ENCODE measurements at places on chromosomes 7 and 10.

DNA sequence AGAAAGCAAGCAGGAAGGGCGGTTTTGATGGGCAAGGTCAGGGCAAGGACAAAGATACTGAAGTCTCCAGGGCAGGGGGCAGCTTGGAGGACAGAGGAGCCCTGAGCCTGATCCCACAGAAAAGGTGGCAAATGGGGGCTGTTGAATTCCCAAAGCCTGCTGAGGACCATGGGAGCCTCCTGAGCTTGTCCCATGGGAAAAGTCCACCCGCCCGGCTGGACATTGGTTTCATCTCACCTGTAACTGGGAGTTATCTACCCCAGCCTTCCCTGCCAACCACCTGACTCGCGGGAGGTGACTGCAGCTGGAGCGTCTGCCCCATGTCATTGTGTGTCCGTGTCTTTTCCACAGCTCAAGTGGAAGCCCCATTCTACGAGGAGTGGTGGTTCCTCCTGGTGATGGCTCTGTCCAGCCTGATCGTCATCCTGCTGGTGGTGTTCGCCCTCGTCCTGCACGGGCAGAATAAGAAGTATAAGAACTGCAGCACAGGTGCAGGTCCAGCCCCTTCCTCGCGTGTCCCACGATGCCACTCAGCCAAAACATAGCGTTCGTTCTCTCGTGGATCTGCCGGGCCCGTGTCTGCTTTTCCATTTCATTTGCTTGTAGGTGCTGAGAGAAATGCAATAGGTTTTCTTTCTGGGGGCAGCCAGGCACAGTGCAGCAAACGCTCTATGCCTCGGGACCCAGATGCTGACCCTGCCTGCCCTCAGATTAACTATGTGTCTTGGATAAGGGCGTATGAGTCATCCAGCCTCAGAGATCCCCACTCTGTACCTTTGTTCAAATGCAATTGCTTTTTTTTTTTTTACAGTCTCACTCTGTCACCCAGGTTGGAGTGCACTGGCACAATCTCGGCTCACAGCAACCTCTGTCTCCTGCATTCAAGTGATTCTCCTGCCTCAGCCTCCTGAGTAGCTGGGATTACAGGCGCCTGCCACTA, 444.5 kb upstream of the FOXK1 start:
- DNase-seq = no peak

GRCh38 chr10:69835233-69835632, 33.5 kb downstream of the COL13A1 start:
- DNase-seq = no peak

- DNase-seq = no peak
Measured at GRCh38 chr7:137753948-137754851, 92.6 kb downstream of the DGKI start.

DNA sequence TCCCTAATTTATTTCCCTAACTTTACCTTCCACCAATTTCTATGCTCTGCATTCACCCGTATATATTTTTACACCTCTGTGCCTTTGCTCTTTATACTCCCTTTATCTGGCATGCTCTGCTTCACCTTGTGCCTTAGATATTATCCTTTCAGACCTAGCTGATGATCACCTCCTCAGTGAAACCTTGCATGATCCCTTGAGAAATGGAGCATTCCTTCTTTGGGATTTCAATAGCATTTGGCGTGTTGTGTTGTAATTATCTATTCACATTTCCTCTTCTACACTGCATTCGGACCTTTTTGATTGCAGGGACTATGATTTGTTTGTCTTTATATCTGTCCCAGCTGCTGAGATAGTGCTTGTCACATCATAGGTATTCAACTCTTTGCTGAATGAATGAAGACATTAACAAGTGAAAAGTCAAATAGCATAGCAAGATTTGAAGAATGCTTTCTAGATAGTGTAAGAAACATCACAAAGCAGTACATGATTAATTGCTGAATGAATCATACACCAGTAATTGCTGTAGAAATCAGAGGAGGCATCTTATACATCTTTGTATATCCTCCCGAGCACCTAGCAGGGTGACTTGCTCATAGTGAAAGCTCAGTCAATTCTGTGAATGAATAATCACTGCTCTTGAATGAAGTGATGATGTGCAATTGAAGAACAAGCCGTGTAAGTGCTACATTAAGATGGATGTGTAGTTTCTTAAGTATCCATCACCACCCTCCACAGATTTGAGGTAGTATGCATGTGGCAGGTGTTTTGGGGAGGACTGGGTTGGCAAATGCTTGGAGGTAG, 2.0 kb upstream of the TM9SF3 start:
- no peak for DNase-seq

- no peak for DNase-seq
Measured at GRCh38 chr7:47954231-47954911, 6.1 kb upstream of the PKD1L1 start.

- DNase-seq = no peak
Measured at GRCh38 chr7:100957832-100958421, 8.6 kb downstream of the MUC3A start.

GRCh38 chr7:114181280-114181679, 233.3 kb upstream of the FOXP2 start:
- no peak for DNase-seq

GRCh38 chr7:30348083-30348560, 63.7 kb downstream of the ZNRF2 start:
- no peak for DNase-seq

GRCh38 chr10:96250349-96250748, 21.0 kb downstream of the BLNK start:
- no peak for DNase-seq

DNA sequence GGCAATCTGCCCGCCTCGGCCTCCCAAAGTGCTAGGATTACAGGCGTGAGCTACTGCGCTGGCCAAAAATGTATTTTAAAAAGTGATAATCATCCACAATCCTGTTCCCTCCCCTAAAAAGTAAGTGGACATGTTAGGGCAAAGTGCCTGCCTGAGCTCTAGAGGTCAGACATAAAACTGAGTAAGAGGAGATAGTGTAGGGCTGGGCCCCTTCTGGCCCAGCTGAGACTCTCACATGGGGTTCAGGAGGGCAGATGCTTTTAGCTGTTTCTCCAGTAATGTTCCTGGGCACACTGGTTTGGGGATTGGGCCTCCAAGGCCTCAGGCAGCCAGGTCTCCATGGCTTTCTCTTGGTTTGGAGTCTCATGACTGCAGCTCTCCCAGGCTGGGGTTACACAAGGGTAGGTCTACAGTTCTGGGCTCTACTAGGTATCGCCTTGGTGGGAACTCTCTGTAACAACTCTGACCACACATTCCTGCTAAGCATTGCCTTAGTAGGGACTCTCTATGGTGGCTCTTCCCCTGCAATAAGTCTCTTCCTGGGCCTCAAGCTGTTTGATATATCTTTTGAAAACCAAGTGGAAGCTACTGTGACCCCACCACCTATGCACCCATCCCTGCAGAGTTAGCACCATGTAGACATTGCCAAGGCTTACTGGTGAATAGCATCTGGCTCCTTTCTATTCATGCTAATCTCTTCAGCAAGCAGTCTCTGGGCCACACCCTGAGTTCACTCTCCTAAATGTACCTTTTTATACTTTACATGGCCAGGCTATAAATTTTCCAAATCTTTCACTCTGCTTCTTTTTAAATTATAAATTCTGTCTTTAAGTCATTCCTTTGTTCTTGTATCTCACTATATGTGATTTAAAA, 6.9 kb upstream of the NUDCD3 start:
- no peak for DNase-seq

- DNase-seq = no peak
Measured at GRCh38 chr7:116443646-116444045, 55.9 kb upstream of the CAV2 start.

GRCh38 chr7:101681170-101682007, 52.3 kb upstream of the MYL10 start:
- no peak for DNase-seq

All from activated T-helper 1 cell treated with anti-CD3 and anti-CD28 coated beads, Interleukin-2, amount 50 U/mL, for 16 hours (primary cell).